ENCODE measurements at places on chromosomes 2 and 18.

DNA sequence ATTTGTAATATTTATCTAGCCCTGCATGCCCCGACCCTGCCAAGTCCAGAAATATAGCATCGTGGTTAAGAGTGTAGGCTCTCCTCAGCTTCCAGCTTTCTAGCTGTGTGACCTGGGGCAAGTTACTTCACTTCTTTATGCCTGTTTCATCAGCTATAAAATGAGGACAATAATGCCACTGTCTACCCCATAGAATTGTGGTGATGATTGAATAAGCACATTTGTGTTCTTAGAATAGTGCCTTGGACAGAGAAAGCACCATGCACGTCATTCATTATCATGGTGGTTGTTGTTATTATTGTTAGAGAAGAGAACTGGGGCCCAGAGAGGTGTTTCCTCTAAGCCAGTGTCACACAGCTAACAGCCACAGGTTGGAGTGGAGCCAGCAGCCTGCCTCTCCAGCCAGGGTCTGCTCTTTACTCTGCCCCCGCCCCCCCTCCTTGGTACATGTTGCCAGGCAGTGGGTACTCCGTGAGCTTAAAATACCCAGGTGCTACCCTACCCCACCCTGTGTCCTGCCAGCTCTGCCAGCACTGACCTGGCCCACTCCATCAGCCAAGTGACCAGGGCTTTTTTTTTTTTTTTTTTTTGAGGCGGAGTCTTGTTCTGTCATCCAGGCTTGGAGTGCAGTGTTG is 202.1 kb downstream of the CTIF start:
- DNase-seq, result no peak

DNA sequence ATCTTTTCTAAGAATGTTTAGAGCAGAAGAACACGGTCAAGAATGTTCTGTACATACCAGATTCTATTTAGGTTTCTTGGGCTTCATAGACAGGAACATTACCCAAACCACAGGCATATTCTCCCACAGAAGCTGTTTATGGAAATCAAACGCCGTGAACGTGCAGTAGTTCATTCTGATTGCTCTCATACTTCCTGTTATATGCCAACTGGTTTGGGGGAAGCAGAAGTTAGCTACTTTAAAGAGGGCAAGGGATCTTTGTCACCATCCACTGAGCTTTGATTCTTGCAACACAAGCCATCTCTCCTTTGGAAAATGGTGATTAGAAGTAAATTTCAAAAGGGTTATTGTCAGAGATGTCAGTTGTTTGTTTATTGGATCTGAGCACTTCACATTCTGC is 182.2 kb upstream of the NRP2 start:
- no peak for DNase-seq

DNA sequence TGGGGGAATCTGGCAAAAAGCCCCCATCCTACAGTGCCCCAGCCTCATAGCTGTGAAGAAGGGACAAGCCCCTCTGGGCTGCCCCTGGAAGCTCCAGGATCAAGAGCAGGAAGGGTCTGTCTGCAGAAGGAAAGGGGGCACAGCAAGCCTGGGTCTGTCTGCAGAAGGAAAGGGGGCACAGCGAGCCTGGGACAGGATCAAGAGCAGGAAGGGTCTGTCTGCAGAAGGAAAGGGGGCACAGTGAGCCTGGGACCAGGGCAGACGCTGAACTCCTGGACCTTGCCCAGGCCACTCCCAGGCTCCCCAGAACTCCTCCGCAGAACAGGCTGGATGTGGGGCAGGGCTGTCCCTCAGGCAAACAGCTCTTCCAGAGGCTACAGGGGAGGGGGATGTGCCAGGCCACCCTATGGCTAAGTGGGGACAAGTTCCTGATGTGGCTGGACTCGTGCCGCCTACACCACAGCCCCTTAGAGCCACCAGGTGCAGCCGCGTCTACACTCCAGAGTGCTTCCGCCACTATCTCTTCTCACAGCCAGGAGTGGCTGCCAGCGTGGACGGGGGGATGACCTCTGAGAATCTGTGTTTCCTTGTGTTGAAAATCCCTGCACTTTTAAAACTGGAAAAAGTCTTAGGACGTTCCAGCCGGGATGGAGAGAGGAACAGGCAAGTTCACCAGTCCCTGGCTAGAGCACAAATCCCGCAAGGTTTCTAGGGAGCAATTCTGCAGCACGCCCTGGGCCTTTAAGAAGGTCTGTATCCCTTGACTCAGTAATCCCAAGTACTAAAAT is 20.8 kb downstream of the KIF1A start:
- peak; percentile 53 for DNase-seq

- no peak for DNase-seq
These were observed 81.6 kb upstream of the STPG4 start for GRCh38 chr2:47236503-47237215.

DNA sequence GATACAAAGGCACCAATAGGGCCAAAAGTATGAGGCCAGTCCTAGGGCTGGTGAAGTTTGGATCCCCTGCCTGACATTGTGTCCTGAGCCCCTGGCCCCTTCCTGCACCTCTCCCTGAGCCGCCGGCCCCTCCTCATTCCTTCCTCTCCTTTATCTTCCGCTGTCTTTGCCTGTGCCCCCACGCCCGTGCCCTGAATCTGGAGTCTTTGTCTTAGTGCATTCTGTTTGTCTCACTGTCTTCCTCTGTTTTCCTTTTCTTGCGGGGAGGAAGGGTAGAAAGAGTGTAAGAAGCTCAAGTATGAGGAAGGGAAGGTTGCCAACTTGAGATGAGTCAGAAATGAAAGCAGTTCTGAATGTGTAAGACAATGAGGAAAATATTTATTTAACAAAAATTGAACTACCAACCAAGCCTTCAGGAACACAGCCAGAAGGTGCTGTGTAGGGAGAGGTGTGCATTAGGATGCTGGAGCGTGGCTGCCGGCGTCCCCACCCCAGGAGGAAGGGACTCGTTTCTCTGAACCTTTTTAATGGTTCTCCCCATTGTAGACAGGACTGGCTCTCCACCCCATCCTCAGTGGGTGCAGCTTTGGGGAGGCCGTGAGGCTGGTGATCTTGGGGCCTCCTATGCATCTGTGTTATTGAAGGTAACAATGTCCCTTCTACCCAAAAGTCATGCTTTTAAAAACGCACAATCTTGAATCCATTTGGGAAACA is 133.1 kb downstream of the NEDD4L start:
- DNase-seq, result no peak

DNA sequence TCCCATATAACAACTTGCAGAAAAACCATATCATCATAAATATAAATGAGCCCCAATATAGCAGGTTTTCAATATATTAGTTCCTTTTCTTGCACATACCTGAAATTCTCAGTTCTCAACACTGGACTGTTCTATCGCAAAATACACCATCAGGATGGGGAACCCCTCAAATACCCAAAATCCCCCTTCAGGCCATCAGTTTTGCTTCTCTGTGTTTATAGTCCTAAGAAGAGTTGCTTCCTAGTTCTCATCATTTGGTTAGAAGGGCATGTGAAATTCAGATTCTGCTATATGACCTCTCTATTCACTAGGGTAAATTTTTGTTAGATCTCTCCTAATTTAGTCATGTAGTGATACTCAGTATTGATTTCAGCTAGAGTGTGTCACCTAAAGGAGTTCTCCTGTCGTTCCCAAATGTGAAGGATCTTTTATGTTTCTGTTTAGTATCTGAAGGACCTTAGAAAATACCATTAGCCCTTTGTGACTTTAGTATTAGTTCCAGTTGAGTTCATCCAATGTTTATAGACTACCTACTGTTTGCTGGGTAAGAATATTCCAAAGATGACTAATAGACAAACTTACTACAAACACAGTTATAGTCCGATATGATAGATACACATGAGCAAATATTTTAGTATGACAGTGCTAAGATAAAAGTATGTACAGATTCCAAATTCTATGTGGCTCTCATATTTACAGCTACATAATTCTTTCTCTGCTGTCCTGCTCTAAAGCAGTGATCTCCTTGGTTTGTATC is 115.8 kb downstream of the TTC27 start:
- no peak for DNase-seq

- no peak for DNase-seq
These were observed 29.3 kb downstream of the BCL2L11 start for GRCh38 chr2:111149882-111150455.

- no peak for DNase-seq
These were observed 140.6 kb downstream of the EML6 start for GRCh38 chr2:54864096-54864495.

DNA sequence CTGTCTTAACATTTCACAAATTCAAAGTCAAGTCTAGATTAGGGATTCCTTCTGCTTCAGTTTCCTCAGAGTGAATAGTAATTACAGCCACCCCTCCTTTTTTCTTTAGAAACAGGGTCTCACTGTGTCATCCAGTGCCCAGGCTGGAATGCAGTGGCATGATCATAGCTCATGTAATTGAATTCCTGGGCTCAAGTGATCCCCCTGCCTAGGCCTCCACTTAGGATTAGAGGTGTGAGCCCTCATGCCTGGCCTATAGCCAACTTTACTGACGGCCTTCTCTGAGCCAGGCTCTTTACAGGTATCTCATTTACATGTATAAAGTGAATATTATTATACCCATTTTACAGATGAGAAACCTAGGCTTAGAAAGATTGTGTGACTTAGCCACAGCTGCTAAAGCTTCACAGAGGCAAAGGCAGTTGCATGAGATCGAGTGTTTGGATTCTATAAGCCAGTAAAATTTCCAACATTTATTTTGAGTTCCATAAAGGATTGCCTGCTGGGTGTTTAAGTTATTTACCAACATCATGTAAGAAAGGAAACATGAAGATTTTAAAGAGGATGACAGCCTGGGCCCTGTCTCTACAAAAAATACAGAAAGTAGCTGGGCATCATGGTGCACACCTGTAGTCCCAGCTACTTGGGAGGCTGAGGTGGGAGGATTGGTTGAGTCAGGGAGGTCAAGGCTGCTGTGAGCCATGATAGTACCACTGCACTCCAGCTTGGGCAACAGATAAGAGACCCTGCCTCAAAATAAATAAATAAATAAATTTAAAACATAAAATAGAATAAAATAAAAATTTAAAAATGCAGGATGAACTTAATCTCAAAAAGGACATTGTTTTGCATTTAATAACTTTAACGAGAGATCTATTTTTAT is 1.8 kb downstream of the ENOSF1 start:
- no peak for DNase-seq

DNA sequence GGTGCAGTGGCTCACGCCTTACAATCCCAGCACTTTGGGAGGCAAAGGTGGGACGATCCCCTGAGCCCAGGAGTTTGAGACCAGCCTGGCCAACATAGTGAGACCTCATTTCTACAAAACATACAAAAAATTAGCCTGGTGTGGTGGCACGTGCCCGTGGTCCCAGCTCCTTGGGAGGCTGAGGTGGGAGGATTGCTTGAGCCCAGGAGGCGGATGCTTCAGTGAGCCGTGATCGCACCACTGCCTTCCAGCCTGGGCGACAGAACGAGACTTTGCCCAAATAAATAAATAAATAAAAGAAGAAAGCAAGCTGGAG is 91.7 kb upstream of the SEC11C start:
- DNase-seq, result no peak

DNA sequence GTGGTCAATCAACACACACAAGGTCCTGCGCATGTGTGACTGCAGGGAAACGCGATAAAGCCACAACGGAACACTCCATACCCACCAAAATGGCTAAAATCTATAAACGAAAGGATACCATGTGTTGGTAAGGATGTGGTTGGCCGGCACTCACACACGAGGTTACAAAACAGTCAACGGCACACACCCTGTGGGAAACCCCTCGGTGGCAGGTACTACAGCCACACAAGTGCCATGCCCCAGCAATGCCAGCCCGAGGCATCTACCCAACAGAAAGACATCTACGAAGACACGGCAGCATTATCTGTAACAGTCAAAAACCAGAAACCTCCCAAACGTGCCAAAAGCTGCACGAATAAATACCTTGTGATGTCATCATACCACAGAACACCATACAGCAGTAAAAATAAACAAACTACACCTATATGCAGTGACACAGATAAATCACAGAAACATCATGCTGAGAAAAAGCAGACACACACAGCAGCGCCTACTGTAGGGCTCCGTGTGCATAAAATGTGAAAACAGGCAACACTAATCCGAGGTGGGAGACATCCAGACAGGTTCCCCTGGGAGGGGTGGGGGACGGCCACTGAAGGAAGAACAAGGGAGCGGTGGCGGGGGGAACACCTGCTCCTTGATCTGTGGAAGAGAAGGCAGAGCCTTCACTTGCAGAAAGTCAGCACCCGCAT is 36.7 kb downstream of the HDAC4 start:
- DNase-seq, result no peak

All from right hindlimb (tissue), 1 donor.